AML-193 (cell line): ENCODE measurements at places on chromosomes 12 and 14.

DNA sequence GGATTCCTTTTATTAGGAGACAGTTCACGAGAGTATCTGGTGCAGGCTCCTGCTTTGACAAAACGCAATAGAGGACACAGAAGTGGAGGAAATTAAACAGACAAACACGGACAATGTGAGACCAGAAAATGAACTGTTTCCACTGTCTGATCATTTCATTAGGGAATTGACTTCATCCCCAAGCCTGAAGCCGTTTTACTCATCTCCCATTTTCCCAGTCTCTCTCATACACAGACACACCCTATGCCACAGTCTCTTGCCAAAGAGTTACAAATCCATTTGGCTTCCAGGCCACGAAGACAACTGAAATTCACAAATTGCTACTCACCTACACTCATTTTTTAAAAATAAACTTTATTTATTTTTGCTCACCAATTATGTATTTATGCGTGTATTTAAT is 1087.8 kb upstream of the TMEM132C start:
- no peak for DNase-seq

- no peak for DNase-seq
These were observed 1005.8 kb downstream of the TRHDE start for GRCh38 chr12:73277971-73278370.

DNA sequence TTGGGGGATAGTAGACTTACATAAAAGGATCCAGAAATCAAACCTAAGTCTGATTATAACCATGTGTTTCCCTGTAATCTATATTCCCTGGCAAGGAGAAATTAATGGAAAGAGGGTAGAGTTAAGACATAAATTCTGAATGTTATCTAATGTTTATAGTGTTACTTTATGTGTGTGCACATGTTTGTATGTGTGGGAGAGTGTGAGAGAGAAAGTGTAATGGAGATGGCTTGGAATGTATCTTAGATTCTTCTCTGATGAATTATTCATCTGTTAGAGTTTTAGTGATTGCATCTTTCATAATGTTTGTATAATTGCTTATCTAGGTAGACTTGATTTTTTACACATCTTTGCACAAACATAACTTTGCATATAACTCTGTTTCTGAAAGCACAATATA is 490.9 kb downstream of the FLRT2 start:
- DNase-seq, result no peak

DNA sequence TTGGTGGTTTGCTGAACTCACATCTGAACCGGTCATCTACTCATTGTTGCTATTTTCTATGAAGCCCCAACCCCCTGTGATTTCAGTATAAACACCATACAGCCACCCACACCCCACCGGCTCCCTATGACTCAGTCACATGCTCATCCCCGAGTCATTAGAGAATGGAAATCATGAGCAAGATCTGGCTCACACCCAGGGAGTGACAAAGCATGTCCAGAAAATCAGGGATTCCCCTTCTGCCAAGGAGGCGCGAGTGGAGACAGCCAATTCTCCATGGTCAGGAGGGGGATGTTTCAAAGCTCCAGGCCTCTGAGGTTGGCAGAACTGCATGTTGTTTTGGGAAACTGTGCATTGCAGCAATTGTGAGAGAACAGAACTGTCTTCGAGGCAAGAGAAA is 657.5 kb upstream of the TBX3 start:
- DNase-seq, result no peak

DNA sequence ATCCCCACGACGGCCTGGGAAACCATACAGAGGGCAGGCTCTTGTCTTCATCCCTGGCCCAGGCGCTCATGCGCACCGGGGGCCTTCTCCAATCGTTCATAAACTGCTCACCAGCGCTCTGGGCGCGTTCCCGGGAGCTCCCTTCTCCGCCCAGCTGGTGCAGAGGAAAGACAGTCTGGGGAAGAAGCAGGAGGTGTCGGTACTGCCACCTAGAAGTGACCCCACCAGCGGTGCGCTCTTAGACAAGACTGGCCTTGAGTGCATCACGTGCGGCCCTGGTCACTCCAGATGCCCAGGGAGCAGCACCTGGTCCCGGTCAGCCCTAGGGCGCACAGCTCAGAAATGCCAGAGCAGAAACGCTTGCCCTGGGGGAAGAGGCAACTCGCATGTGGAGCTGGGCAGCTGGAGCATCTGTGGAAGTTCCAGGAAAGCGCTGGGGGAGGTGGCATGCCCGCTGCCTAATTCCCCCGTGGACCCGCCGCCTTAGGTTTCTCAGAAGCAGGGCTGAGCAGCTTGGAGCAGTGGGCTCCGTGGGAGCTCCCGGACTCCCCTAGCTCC is 2.5 kb downstream of the GSC start:
- no peak for DNase-seq

DNA sequence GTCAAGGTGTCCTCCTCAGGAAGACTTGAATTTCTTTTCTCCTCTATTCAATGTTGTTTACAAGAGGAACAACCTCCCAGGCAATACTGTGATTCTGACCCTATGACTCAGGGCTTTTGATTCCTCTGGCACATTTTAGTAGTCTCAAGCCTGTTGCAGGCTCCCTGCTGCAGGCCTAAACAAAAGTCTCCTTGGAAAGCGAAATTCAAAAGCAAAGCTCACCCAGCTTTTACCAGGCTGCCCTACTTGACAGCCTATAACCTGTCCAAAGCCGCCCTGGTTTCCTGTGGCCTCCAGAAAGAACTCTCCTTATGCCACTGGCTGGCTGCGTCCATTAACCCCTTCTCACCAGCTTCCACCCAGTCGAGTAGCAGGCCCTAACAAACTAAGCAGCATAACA is 11.6 kb downstream of the FGD6 start:
- no peak for DNase-seq

DNA sequence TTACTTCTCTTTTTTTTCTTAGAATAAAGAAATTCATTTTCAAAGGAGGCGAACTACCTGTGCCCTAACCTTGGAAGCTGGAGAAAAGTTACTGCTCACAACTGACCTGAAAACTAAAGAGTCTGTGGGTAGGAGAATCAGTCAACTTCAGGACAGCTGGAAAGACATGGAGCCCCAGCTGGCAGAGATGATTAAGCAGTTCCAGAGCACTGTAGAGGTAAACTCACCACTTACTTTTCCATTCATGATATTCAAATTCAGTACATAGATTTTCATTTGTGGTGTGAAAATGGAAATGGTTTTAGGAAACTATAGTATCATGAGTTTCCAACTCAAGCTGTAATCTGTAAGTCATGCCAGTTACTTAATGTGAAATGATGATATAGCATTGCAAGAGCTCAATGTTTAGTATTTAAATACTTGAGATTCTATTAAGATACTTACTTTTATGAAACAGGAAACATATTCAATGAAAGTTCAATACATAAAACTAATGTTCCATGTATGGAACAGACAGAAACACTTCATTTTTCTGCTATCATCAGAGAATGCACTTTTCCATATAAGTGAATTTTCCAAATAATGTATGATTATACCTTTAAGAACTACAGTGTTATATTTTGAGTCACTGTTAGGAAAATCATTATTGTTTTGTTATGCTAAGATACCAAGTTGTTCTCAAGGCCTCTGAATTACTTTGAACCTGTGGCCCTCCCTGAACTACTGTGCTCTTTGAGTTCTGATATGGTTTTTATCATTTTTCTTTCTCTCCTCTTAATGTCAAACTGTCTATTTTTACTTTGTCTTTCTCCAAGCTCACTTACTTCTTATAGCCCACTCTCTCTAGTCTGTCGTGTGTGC is 119.0 kb downstream of the ESR2 start:
- no peak for DNase-seq

- no peak for DNase-seq
These were observed 203.5 kb upstream of the PLXNC1 start for GRCh38 chr12:93944911-93945310.

GRCh38 chr12:25107920-25108319 is 87.0 kb downstream of the DNAI7 start:
- DNase-seq, result no peak

- DNase-seq, result no peak
These were observed 65.8 kb downstream of the TRIM9 start for GRCh38 chr14:51028851-51029754.

GRCh38 chr12:130133851-130134562 is 28.3 kb upstream of the FZD10 start:
- no peak for DNase-seq

DNA sequence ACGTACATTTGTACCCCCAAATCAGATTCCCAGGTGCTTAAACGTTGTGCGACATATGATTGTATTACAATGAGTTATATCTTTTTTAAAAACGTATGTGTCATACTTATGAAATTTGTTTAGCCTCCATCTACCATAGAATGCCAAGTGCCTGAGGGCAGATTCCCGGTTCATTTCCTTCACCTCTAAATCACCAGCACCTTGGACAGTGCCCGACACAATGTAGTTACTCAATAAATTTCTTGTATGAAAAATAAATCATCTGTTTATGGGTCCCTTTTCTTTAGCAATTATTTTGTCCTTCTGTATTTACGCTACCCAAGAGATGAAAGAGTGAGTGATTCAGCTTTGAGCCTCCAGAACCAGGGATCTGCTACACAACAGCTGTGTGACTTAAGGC is 157.4 kb downstream of the TBX5 start:
- DNase-seq, result no peak

GRCh38 chr14:104293851-104294627 is 155.7 kb downstream of the KIF26A start:
- DNase-seq, result no peak

DNA sequence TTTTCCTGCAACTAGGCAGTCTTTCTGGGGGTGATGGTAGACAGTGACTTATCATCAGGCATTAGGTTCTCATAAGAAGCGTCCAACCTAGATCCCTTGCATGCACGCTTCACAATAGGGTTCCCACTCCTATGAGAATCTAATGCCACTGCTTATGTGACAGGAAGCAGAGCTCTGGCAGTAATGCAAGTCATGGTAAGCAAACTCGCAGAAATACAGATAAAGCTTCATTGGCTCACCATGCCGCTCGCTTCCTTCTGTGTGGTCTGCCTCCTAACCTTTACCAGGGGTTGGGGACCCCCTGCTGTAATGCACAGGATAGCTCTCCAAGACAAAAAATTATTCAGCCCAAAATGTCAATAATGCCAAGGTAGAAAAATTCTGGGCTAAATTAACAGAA is 864.2 kb downstream of the TRHDE start:
- DNase-seq, result no peak

- DNase-seq, result no peak
These were observed 539.7 kb downstream of the SNAPC1 start for GRCh38 chr14:62301911-62302310.

DNA sequence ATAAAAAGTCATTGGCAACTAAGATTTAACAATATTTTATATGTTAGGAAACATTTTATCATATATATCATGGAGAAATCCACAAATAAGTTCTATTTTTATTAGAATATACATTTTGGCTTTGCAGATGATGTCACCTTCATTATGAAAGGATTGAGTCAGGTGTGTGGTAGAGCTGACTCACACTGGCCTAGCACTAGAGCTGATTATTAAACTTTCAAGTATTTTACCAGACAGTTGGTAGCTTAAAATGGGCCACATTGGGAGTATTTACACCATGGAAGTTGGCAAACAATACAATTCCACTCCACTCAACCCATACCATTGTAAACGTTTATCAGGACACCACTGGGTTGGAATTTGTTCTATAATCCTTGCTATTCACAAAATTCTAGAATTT is 1036.6 kb downstream of the TRHDE start:
- DNase-seq, result no peak

GRCh38 chr12:53932915-53933314 is 5.7 kb upstream of the HOXC13 start:
- no peak for DNase-seq

DNA sequence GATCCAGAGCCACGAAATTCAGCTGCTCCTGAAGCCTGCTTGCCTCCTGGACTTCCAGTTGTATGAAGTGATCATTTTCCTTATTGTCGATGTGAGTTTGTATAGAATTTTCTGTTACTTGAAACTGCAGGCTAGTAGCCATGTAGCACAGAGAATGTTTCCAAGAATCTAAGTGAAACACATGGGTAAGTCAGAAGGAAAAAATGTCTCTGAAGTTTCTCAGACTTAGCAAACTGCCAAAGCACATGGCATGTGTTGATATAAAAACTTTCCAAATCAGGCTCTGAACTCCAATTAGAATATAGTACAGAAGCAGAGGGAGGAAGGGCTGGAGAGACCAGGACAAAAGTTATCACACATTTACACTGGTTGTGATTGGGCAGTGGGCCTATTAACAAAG is 9.8 kb upstream of the PCNX1 start:
- no peak for DNase-seq

DNA sequence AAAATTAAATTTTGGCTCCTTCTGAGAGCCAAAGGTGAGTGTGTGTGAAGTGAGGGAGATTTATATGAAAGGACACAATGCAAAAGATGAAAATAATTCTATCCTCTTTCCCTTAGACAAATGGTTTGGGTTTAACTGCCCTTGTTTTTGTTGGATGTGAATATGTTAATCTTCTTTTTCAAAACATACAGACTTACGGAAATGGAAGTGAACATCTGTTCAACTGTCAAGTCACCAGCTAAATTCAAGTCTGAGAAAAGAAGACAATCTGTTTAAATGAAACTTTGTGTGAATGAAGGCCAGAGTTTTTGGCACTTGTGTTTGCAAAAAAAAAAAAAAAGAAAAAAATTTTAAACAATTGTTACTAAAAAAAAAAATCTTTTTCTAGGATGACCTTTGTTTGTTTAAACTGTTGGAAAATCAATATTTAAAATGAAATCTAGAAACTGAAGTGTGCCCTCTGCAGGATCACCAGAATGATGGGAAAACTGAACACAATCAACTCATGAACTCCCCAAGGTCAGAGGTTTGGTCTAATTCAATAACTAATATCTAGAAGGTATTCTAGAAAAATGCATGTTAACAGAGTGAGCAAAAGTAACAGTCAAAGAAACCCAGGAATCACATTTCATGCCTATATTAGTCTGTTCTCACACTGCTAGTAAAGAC is 448.8 kb downstream of the FLRT2 start:
- DNase-seq, result no peak

DNA sequence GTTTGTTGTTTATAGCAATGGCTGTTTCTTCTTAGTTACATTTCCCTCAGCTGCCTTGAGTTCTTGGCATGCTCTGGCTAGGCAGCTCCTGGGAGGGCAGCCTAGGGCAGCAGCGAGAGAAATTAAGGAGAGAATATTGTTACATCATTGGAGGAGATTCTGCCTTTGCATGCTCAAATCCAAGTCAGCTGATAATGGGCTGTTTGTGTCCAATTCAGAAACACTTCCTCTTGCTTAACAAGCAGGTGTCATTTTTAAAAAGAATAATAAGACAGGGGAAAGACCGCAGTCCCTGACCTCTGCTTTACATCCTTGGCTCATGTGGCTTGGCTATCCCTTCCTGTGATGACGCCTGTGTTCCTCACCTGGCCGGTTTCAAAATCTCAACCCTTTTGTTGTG is 76.9 kb downstream of the ESR2 start:
- no peak for DNase-seq

GRCh38 chr14:23916004-23916403 is 37.6 kb upstream of the DHRS4 start:
- no peak for DNase-seq

DNA sequence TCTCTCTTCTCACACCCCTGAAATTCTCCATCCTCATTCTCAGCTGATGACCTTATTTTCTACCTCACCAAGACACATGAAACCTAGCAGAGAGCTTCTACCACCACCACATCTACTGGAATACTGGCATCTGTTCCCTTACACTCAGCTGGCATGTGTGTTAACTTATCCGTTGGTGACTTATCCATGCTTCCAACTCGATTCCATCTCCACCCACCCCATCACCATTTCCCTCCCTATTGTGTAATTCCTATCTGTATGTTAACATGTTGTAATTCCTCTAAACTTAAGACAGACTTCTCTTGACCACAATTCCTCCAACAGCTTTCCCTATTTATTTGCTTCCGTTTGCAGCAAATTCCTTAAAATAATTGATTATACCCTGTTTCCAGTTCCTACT is 15.4 kb downstream of the C1S start:
- DNase-seq, result no peak

GRCh38 chr14:55721353-55721752 is 141.3 kb downstream of the KTN1 start:
- peak; percentile 4 for DNase-seq
